ENCODE measurements at places on chromosomes 12 and 14. TPM values are rescaled to one million over a fixed set of nuclear protein-coding genes. Genes with fewer than 3 reads are reported as not detected.

DNA sequence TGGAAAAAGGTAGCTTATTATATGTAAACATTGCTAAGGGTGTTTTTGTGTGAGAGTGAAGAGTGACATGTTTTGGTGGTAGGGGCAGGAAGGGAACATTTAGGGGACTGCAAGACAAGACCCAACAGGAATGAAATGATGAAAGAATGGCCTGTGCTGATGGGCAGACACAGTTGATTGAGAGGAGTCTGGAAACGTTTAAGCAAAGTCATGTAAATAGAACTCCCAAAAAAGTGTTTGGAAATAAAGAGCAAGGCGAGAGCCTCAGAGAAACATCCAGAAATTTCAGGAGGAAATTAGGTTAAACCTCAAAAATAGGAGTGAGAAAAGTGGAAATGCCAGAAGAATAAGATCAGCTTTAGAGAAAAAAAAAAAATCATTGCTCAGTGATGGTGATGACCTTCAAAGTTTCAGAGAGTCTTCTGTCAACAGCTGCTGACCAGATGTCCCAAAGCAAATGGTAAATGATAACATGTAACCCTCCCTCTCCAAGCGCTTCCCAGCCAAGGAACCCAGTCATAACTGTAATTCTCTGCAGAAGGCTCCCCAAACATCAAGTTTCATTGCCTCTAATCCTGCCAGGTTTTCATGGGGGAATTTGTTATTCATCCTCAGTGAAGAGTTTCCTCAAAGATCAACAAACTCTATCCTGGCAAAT lies 223.2 kb upstream of the FAR2 start:
- no peak overlapping the region for H3K27ac ChIP-seq
- DNase-seq: no peak
- no peaks in the 10 kb centered on the region for H3K27me3 ChIP-seq
- H3K4me1 ChIP-seq: no peaks in the 10 kb centered on the region

Gene TGFB3
- total RNA-seq: 3.0 TPM

- no peak overlapping the region for H3K27ac ChIP-seq
- no peak overlapping the region for H3K4me3 ChIP-seq
These were observed 20.1 kb downstream of the SLC6A13 start for GRCh38 chr12:242496-242895.

Gene RNASE1
- total RNA-seq: not detected

DNA sequence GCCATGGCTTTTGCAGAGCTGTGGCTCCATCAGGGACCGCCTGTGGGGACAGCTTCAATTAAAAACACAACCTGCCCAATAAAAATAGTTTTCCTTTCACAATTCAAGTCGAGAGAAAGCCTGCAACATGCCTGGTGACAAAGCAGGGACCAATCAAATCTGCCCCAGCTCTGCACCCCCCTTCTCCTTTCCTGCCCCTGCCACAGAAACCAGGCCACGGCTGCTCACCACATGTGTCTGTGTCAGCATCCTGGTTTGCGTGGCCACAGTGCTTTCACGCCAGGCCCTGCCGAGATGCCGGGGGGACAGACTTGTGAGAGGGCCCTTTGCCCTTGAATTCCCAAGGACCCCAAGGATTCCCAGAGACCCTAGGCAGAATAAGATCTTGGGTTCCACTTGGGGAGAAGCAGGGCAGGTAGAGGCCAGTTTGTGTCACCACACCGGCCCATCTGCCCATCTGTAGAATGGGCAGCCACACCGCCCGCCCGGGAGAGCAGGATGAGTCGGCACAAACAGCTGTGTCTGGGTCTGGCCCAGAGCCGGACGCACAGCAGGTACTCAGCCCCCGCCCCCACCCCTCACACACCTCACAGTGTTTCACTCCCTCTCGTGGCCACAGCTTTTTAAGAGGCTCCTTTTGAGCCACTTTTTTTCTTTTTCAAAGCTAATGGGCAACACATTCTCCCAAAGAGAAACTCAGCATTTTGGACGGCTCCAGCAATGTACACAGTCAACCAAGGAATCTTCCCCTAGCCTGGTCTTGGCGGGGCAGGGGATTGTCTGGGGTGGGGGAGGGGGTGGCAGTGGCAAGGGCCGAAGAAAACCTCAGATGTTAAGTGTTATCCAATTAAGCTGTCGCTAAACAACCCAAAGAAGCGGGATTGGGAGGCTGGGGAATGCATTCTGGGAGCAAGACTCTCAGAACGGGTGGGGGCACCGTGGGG lies 41.5 kb downstream of the BCL11B start:
- DNase-seq: peak; percentile 82
- H3K4me1 ChIP-seq: peaks cover 89% of the 10 kb centered on the region
- peak overlapping the region; percentile 78 for H3K4me3 ChIP-seq
- H3K27ac ChIP-seq: peak overlapping the region; percentile 98
- peaks cover 30% of the 10 kb centered on the region for H3K36me3 ChIP-seq
- H3K27me3 ChIP-seq: no peaks in the 10 kb centered on the region

DNA sequence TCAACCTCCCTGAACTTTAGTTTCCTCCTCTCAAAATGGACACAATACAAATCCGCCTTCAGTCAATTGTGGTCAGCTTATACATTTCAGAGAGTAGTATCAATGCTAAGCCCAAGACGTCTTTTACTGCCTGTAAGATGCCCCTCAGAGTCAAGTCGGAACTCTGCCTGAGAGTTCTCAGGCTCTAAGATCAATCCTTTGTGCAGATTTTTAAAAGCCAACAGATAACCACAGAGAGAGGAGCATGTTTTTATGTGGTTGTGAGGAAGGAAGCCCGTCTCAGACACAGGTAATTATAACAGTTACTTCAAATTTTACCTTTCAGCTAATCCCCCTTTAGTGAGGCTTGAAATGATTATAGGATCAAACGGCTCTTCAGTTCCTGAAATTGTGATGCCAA lies 91.6 kb downstream of the HELB start:
- H3K4me1 ChIP-seq: peaks cover 12% of the 10 kb centered on the region
- DNase-seq: no peak
- H3K4me3 ChIP-seq: no peak overlapping the region

DNA sequence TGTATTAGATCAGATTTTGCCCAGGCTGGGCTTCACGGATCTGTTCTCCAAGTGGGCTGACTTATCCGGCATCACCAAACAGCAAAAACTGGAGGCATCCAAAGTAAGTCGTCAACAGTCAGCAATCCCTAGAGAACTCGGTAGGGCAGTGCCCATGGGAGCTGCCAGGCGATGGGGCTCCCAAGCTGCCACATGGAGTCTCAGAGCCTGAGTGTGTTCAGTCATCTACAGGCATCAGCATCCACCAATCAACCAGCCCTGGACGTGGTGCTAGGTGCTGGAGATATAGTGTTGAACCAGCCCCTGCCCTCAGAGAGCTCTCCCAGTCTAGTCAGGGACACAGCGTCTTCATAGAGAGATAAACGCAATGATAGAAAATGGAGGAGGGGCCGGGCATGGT lies 6.9 kb downstream of the SERPINA4 start:
- H3K4me3 ChIP-seq: no peak overlapping the region
- H3K27ac ChIP-seq: no peak overlapping the region
- no peaks in the 10 kb centered on the region for H3K4me1 ChIP-seq
- H3K36me3 ChIP-seq: no peaks in the 10 kb centered on the region
- H3K27me3 ChIP-seq: no peaks in the 10 kb centered on the region
- no peak for DNase-seq

DNA sequence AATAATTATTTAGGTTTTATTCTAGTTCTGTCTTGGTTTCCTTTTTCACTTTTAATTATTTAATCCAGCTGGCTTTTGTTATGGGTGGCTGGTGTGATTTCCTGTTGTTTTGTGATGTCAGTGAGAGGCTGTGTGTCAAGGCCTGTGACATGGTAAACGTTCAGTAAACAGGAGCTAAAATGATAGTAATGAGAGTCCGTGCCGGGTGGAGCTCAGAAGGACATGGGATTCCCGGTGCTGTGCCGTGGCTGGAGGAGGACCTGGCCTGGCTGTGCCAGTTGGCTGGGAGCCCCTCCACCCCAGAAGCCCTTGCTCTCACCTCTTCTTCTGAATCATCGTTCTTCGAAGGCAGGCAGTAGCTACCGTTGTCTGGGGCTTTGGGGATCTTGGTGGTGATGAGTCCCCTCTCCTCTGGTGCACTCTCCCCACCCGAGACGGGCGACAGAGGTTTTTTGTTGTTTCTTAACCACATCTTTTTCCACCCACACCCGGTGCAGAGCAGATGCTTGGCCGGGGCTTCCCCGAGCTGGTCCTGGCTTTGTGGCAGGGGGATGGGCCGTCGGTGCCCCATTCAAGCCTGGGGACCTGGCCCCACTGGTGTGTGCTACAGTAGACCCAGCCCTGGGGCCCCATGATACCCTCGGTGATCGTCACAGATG lies 29.1 kb downstream of the SH2B3 start:
- peak; percentile 83 for DNase-seq
- peak overlapping the region; percentile 97 for H3K27ac ChIP-seq
- peaks cover 88% of the 10 kb centered on the region for H3K4me1 ChIP-seq
- peaks cover 22% of the 10 kb centered on the region for H3K36me3 ChIP-seq
- H3K27me3 ChIP-seq: no peaks in the 10 kb centered on the region

Gene RTL1
- total RNA-seq: not detected

Gene POTEM
- not detected for total RNA-seq

- H3K36me3 ChIP-seq: no peaks in the 10 kb centered on the region
- no peak overlapping the region for H3K4me3 ChIP-seq
- no peak overlapping the region for H3K27ac ChIP-seq
- no peak for DNase-seq
- peaks cover 3% of the 10 kb centered on the region for H3K27me3 ChIP-seq
- no peaks in the 10 kb centered on the region for H3K4me1 ChIP-seq
These were observed 83.0 kb downstream of the TTC7B start for GRCh38 chr14:90733139-90733808.

- H3K4me1 ChIP-seq: no peaks in the 10 kb centered on the region
- H3K4me3 ChIP-seq: no peak overlapping the region
- H3K27ac ChIP-seq: no peak overlapping the region
- no peaks in the 10 kb centered on the region for H3K36me3 ChIP-seq
- H3K27me3 ChIP-seq: no peaks in the 10 kb centered on the region
These were observed 257.3 kb upstream of the LRFN5 start for GRCh38 chr14:41349289-41349910.

GRCh38 chr14:102969060-102969791 lies 46.8 kb downstream of the AMN start:
- no peaks in the 10 kb centered on the region for H3K36me3 ChIP-seq
- no peaks in the 10 kb centered on the region for H3K4me1 ChIP-seq
- DNase-seq: no peak
- no peak overlapping the region for H3K27ac ChIP-seq
- H3K4me3 ChIP-seq: no peak overlapping the region
- H3K27me3 ChIP-seq: peaks cover 2% of the 10 kb centered on the region

DNA sequence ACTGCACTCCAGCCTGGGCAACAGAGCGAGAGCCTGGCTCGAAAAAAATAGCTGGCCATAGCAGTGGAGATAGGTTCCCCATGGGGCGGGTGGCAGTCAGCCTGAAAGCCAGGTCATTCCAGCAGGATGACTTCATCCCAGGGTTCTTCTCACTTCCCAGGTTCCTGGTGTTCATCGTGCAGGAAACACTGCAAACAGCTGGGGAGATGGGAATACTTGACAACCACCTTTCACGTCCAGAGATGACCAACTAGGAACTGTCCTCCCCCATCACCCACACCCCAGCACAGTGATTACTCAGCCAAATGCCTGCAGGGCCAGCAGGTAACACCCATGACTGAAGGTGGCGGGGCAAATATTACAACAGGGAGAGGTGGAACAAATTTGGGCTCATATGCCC lies 1.7 kb downstream of the VSIG10 start:
- peaks cover 32% of the 10 kb centered on the region for H3K27me3 ChIP-seq
- peak overlapping the region; percentile 95 for H3K4me3 ChIP-seq
- peaks cover 10% of the 10 kb centered on the region for H3K4me1 ChIP-seq
- no peak for DNase-seq
- H3K27ac ChIP-seq: no peak overlapping the region

Measured in activated T-helper 1 cell treated with anti-CD3 and anti-CD28 coated beads, Interleukin-12 subunit alpha, Interleukin-12 subunit beta, Interleukin-2, Interleukin-4 antibody, amounts not matched to agents 30 ng/mL and 10 ng/mL and 1 ng/mL, durations not matched to agents 14 hours and 24 hours and 36 hours (primary cell).